ENCODE measurements at places on chromosomes 3 and 15.
A peak's percentile ranks its signal among the peaks of the same experiment; 100 is the strongest.

- no peak for DNase-seq
Observed at GRCh38 chr3:25433106-25433505, 5.0 kb downstream of the RARB start.

GRCh38 chr3:151305060-151305774, 11.4 kb downstream of the GPR87 start:
- DNase-seq = peak; percentile 20

- DNase-seq = no peak
Observed at GRCh38 chr3:104846270-104846669, 520.4 kb upstream of the ALCAM start.

- no peak for DNase-seq
Observed at GRCh38 chr15:92616621-92617548, 38.7 kb downstream of the FAM174B start.

DNA sequence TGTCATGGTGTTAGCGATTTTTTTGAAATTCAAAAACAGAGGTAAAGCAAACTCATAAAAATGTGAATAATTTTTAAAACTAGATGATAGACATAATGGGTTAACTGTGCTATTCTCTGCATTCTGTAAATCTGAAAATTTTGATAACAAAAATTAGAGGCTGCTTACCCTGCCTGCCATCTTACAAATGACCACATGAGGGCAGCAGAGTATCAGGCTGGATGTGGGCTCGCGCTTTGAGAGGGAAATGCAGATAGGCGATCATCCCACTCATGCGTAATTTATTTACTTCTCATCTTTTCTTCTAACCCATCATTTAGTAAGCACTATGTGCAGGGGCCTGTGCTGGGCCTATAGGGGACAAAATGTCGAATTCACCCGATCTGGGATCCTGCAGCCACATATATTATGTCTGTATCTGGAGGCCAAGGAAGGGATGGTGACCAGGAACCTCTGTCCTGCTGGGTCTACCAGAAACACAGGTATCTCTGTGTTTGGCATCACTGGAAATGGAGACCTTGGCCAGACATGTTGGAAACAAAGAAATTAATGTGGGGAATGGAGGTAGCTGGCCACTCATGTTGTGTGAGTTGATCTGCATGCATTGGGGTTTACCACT, 7.8 kb upstream of the RAD18 start:
- DNase-seq = peak; percentile 25

DNA sequence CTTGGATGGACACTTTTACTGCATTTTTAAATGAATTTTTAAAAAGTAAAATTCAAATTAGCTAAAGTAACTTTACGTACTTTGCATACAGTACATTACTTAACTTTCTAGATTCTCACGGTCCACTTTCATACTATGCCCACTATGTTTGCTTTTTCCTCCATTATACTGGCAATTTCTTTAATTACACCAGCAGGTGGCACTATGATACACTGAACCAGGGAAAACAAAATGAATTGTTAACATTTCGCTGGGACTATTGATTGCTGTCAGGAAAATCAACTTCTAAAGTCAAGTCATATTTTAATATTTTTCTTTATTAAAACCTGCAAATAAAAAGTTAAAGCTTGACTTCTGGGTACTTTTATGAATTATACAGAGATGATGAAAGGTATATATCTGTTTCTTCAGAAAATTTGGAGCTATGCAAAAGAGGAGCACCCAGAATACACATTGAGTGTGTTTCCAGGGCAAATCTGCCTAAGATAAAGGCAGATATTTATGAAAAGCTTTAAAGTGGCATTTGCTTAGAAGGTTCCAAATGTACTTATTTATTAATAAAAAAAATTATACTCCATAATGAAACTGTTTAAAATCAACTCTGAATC, 21.8 kb upstream of the POU1F1 start:
- no peak for DNase-seq

DNA sequence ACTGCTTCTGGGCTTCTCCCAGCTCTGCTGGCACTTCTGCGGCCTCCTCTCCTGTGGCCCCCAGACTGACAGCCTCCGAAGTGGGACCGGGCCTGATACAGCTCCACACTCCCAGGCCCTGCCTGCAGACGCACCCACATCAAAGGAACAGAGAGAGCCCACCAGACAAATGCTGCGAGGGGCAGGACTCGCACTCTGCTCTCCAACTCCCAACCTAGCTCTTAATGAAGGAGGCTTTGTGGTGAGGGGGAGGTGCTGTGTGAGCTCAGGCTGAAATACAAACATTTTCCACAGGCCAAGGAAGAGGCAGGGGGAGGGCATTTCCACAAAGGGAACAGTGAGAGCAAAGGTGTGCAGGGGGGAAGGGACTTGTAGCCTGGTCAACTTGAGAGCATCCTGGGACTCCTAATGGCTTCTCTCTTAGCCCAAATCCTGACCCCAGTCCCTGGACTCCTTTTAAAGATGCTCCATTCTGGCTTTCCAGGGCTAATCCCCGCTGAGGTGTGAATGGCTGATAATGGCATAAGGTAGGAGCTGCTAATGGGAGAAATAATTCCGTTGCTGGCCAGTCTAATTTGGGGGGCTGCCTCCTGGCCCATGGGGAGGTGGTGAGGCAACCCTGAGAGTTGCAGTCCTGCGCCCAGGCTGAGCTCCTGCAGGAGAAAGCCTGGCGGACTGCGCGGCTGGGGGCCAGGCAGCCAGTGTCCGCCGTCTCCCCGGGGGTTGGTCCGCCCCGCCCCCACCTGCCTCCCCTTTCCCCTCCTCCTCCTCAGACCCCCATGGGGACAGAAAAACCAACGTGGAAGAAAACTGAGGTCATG, 9.6 kb downstream of the LINGO1 start:
- DNase-seq = no peak

- no peak for DNase-seq
Observed at GRCh38 chr15:67841513-67841762, 1.6 kb upstream of the RNU6-1 start.

- no peak for DNase-seq
Observed at GRCh38 chr3:18725668-18726407, 300.7 kb upstream of the SATB1 start.

GRCh38 chr3:78049521-78049920, 1009.6 kb downstream of the ROBO2 start:
- no peak for DNase-seq

- DNase-seq = no peak
Observed at GRCh38 chr15:70111203-70112073, 13.7 kb upstream of the TLE3 start.

GRCh38 chr3:133376810-133377209, 23.0 kb upstream of the BFSP2 start:
- no peak for DNase-seq

- no peak for DNase-seq
Observed at GRCh38 chr3:119676020-119676419, 1.2 kb downstream of the COX17 start.

GRCh38 chr3:190017521-190018288, 103.0 kb downstream of the P3H2 start:
- no peak for DNase-seq

DNA sequence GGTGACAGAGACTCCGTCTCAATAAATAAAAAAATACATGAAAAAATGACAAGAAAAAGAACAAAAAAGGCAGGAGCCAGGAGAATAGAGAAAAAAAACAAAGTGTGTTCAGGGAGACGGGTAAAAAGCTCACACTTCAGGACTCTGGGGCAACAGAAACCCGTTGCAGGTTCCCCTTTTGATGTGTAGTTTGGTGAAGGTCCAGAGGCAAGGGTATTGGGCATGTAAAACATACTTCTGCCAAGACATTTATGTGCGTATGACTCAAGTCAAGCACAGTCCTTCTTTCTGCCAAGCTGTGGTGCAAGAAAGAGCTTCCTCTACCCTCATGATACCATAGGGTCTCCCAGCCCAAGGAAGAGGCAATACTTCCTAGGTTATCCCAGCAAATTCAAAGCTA, 33.4 kb upstream of the STRIT1 start:
- no peak for DNase-seq

GRCh38 chr3:55608301-55608937, 121.3 kb upstream of the WNT5A start:
- DNase-seq = no peak

GRCh38 chr3:177596248-177596815, 399.1 kb upstream of the TBL1XR1 start:
- no peak for DNase-seq

DNA sequence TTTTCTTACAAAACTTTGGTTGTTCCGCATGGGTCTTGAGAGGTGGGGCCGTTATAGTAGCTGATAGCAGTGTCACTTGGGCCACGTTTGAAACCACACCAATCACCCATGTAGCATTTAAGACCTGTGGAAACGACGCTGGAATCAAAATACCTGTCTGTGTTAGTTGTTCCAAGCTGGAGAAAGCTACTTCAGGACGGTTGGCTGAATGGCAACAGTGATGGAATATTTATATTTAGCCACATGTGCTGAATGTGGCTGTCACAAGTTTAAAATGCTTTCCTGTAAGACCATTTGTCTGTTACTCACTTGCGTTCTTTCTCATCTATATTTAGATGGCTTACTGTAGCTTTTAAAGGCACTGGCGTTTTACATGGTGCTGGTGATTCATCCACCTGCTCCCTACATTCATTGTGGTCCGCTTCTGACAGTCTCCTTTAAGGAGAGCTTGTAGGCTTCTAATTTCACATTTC, 1.4 kb downstream of the DNAJA4 start:
- no peak for DNase-seq

DNA sequence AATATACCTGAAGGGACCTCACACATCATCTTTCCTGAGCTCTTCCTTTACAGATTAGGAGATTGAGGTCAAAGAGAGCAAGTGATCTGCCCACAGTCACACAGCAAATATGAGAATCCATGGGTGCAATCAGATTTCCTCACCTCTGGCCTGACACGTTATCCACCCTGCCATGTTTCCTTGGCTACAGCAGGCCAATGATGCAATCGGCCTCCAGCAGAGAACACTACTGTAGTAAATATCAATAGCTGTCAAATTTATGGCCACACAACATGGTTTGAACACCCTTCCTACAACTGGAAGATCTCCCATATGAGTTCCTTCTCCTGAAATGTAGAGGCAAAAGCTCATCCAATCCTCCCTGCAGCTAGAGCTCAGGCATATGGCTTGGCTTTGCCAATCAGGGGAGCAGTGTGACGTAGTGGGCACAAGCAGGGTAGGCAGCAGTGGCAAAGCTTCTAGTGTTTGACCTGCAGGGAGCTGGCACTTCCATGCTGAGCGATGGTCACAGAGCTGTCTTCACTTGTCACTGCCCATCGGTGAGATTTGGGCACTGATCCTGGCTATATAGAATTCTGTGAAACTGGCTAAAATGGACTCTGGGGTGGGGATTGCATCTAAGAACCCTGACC, 271.3 kb downstream of the TJP1 start:
- no peak for DNase-seq

DNA sequence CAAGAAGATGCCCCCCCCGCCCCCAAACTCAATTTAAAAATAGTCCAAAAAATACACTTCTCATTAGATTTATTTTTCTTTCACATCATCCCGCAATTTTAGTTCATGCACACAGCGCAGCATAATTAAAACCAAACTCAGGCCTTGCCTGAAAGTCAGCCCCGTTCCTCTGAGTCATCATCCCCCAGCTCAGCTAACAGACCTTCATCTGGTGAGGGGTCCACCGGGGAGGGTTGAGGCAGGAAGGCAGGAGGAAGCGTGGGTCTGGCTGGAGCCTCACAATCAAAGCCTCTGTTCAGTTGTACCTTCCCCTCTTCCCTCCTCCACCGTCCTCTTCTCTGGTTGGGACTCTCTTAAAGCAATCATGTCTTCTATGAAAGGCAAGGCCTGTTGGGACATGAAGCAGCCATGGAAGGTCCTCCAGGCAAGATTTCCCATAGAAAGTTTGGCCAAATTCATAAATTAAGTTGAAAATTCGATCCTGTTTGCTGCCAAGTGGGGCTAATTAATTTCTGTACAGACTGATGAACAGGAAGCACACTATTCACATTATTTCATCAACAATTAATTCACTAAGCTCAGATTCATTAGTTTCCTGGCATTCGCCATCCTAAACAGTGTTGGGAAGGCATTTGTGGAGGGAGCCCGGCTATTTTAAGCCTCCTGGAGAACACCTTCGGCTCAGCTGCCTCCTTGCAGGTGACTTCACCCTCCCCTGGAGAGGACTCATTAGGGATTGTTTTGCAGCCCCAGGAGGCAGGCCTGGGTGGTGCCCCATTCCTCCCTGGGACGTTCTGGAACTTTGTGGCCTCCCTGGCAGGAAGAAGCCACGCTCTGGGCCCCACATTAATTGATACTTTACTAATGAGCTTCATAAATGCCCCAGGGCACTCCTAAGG, 72.3 kb upstream of the BNC1 start:
- no peak for DNase-seq

DNA sequence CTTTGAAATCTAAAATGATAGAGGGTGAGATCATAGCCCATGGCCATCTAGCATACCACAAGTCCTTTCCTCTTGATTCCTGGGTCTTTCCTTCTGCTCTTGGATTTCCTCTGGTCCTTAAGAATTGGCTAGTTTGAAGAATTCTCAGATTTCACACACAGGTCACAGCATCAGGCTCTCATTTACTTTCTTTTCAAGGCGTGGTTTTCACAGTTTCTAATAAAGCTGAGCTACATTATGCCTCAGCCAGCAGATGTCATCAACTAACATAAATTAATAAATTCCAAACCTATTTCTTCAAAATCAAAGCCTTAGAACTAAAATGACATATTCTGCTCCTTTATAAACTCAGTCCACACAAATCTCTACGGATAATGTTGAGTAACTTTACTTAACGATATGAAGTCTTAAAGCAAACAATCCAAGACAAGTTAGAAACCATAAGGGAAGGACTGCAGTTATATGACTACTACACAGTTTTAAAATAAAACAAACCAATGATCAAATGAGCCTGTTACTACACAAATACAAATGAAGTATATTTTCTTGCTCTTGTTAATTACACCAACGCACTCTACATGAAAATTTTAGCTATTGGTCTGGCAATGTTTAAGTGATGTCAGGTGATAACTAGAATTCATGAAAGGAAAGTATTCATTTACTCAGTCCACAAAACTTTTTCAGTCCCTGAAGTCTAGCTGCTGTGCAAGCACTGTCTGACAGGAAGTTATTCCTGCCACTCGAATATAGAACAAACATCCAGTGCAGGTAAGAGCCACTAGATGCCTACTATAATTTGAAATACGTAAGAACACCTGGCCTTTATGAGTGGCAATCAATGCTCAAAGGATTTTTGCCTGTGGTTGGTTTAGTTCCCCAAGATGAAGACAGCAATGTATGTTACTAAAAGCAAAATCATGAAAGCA, 9.2 kb downstream of the CCDC14 start:
- no peak for DNase-seq
